Amniotic epithelial cell (primary cell): ENCODE measurements at places on chromosomes 1 and 21.

DNA sequence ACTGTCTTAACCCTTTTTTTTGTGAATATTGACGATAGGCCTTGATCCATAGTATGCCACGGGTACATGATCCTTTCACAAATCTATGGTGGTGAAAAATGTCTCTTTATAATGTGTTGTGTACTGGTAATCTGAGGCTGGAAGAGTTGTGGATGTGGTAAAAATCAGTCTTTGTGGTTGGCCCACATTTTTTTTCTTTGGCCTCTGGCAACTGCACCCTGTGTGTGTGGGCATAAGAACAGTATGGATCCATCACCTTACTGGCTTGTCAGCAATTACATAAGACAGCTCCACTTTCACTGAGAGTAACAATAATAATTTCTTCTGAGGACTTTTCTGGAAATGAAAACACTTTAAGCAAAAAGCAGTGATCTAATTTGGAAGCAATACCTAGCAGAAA lies 101.6 kb downstream of the GABPA start:
- DNase-seq = peak; percentile 83

GRCh38 chr1:205772607-205773032 lies 2.7 kb downstream of the RAB29 start:
- no peak for DNase-seq

DNA sequence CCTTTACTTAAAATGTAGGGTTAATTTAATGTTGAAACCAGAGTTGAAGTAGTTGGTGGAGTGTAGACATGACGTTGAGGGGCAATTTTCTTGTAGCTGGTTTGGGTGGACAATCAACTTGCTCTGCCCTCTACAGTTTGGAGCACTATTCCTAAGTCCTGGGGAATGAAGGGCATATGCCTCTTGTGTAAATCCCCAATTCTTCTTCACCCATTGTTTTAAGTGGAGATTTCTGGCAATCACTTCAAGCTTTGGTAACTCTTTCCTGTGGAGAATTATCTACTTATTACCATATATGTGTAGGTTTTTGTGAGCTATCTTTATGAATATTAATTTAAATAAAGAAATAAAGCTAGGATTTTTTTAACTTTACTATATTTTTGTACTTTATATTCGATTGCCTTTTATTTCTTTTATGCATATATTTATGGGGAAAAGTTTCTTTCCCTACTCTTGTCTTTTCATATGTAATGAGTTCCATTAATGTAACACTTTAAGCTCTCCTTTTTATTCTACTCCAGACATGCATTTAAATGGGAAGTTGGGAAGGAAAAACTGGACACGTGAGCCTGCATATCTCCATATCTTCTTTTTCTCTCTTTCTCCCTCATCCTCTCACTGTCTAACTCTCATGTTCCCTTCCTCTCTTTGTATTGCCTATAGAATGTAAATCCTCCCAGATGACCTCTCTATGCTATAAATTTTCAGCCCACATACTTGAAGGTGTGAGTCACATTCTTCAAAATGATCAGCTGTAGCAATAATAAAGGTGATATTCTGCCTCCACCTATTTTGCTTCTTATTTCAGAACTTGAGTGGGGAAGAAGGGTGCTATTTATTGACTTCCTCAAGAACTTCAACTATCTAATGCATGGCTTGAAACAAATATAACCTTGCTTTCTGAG lies 276.7 kb downstream of the PTPRC start:
- DNase-seq = no peak

DNA sequence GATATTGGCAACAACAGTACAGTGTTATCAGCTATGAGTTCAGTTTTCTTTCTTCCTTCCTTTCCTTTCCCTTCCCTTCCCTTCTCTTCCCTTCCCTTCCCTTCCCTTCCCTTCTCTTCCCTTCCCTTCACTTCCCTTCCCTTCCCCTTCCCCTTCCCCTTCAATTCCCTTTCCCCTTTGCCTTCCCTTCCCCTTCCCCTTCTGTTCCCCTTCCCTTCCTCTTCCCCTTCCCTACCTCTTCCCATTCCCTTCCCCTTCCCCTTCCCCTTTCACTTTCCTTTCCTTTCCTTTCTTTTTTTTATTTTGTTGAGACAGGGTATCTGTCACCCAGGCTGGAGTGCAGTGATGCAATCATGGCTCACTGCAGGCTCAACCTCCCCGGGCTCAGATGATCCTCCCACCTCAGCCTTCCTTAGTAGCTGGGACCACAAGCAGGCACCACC lies 72.3 kb upstream of the CAPZB start:
- peak; percentile 78 for DNase-seq

- DNase-seq = peak; percentile 76
Measured at GRCh38 chr1:224203243-224204016, 20.4 kb downstream of the DEGS1 start.

- peak; percentile 31 for DNase-seq
Measured at GRCh38 chr1:17156108-17156507, 36.9 kb upstream of the PADI2 start.

DNA sequence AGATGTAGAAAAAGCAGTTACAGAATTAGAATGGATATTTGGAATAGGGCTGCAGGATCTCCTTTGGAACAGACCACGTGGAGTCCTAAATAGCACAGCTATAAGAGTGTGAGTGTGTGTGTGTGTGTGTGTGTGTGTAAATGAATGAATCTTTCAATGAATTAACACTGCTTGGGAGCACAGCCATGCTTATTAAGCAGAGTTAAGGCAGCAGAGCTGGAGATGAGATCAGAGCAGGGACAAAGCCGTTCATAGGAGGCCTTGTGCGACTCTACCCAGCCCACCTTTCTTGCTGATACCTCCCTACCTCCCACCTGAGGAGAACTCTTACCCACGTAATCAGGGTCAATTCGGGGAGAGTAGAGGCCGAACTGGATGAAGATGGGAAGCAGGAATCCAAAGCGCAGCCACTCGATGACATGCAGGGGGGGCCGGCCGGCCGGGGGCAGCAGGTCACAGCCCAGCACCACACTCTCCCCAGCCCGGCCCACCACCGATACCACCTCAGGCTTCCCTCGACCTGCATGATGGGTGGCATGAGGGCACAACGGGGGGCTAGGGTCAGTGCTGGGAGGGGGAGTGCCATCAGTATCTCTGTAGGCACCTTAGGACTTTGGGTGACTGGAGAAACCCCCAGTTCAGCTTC lies 2.7 kb downstream of the IGSF9 start:
- DNase-seq = no peak

DNA sequence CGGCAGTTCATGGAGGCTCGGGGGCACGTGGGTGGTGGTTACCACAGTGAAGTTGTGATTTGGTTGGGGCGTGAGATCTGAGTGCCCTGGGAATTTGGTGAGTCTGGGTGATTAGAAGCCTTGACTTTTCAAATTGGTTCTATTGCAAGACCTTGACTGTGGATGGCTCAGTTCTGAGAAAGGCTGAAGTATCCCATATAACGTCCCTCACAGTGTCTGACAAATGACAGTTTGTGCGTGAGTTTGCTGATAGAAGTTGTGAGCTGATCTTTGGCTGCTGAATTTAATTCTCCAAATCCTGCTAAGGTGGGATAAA lies 549 bp downstream of the MSH4 start:
- no peak for DNase-seq

DNA sequence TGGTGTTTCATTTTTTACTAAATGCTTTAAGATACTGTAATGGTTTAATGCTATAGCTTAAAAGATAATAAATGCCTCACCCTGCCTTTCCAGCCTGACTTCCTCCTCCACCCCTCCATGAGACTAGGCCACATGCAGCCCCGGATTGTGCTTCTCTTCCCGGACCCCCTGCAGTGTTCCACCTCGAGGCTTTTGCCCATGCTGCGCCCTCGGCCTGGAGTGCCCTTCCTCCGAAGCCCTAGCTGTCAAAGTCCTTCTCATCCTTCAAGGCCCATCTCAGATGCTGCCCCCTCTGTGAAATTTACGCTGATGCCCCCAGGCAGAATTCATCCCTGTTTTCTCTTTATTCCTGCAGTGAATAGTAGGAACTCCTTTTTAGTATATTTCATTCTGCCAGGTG lies 98.5 kb downstream of the ATP5PO start:
- no peak for DNase-seq

- no peak for DNase-seq
Measured at GRCh38 chr1:230392536-230392909, 33.6 kb downstream of the PGBD5 start.

DNA sequence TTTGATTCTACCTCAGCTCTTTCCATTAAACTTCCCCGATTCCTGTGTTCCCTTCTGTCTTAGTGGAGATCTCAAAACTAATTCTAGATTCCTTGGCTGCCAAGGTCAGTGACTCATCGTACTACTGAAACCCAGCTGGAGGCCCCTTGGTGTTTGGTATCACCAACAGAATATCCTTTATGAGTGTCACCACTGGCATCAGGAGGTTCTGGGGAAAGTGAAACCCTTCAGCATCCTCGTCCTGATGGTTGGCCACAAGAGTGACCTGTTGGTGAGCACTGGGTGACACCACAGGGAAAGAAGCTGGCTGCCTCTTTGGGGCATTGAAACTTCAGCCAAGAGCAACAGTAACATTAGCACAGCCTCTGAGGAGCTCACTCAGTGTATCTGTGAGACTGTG lies 9.6 kb downstream of the RAB42 start:
- peak; percentile 83 for DNase-seq

DNA sequence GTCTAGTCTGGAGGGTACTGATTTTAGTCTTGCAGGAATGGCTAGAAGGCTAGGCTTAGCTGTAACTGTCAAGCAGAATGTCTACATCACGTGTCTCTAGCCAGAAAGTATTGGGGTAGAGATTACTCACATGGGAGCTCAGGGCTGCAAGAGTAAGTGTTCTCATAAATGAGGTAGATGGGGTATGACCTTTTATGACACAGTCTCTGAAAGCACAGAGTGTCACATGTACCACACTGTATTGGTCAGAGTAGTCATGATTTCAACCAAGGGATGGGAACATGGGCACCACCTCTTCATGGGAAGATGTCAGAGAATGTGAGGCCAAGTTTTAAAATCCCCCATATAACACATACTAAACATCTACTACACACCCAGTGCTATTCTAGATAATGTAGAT lies 2.9 kb downstream of the FYB2 start:
- no peak for DNase-seq

- no peak for DNase-seq
Measured at GRCh38 chr1:23575226-23575810, 16.0 kb upstream of the ID3 start.

- peak; percentile 40 for DNase-seq
Measured at GRCh38 chr21:16302851-16303282, 573.1 kb downstream of the USP25 start.
